Caco-2 (cell line): ENCODE measurements at places on chromosomes 4 and X. TPM values are rescaled to one million over a fixed set of nuclear protein-coding genes. Genes with fewer than 3 reads are reported as not detected.

- H3K27me3 ChIP-seq, result no peaks in the 10 kb centered on the region
- DNase-seq, result no peak
- no peaks in the 10 kb centered on the region for H3K36me3 ChIP-seq
- H3K27ac ChIP-seq, result no peak overlapping the region
- no peak overlapping the region for H3K4me3 ChIP-seq
Observed at GRCh38 chrX:109343671-109344070, 138.2 kb downstream of the GUCY2F start.

DNA sequence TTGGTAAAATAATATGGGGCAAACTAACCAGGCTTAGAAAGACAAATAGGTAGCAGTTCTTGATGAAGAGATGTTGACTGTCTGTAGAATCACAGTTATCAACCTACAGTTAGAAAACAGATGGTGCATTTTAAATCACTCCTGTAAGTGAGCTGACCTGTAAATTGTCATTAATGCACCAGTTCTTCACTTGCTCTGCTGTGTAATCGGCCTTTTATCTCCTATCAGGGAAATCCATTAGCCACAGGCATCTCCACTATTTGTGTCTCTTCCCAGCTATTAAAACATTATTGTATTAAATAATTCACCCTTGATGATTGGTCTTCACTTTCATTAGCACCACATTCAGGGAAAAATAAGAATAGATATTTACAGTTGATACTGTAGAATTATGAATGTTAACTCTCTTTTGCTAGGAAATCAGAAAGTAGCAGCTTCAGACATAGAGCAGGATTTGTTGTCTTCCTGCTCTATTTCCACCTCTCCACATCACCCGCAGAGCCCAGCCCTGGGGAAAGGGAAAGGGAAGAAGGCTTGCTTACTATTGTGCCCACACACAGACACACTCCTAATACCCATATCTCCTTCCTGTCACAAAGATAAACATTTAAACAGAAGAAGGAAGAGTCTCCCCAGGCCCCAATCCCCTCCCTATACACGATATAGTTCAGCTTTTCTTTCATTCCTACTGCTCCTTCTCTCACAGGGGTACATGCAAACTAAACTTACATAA, 97.1 kb downstream of the REELD1 start:
- DNase-seq, result no peak
- H3K27me3 ChIP-seq, result no peaks in the 10 kb centered on the region
- no peaks in the 10 kb centered on the region for H3K4me1 ChIP-seq
- no peak overlapping the region for H3K4me3 ChIP-seq

GRCh38 chr4:137408527-137409177, 123.6 kb downstream of the PCDH18 start:
- DNase-seq, result peak; percentile 45
- no peak overlapping the region for H3K4me3 ChIP-seq
- no peaks in the 10 kb centered on the region for H3K36me3 ChIP-seq
- H3K27me3 ChIP-seq, result no peaks in the 10 kb centered on the region
- H3K4me1 ChIP-seq, result peaks cover 15% of the 10 kb centered on the region

DNA sequence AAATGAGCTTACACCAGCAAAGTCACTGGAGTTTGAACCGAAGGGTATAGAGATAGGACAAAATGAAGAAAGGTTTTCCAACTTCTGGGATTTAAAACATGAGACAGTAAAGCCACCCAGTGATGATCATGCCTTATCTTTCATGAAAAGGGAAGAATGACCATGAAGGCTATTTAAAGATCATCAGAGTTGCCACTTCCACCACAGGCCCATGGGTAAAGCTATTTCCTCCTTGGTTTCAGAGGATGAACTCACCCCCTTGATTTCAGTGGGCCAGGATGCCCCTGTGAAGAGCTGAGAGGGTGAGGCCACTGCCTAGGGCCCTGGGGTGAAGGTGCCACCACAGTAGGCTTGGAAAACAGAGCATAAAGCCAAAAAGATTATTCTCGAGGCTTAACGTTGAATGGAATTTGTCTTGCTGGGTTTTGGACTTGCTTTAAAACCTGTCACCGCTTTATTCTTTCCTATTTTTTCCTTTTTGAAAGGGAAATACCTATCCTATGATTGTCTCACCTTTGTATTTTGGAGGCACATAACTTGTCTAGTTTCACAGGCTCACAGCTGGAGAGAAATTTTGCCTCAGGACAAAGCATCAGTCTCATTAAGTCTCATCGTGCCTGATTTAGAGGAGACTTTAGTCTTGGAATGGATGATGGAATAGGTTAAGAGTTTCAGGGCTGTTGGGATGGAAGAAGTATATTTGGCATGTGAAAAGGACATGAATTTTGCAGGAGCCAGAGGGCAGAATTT, 254.0 kb downstream of the SNCA start:
- no peak overlapping the region for H3K4me3 ChIP-seq
- no peak overlapping the region for H3K27ac ChIP-seq
- no peaks in the 10 kb centered on the region for H3K27me3 ChIP-seq
- no peaks in the 10 kb centered on the region for H3K4me1 ChIP-seq
- DNase-seq, result no peak

DNA sequence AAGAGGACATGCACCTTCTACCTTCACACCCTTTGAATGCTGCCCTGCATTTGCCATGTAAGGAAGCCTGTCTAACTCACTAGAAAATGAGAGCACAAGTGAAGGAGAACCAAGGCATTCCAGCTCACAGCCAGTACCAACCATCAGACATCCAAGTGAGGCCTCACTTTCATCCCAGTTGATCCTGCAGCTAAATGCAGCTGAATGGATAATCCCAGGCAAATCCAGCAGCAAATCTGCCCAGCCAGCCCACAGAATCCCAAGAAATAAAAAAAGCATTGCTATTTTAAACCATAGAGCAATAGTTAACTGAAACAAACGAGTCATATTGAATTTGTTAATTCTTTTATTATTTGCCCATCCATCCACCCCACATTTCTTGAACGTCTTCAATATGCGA, 112.5 kb downstream of the C4orf33 start:
- no peaks in the 10 kb centered on the region for H3K4me1 ChIP-seq
- no peak for DNase-seq
- no peaks in the 10 kb centered on the region for H3K27me3 ChIP-seq
- no peak overlapping the region for H3K4me3 ChIP-seq
- H3K27ac ChIP-seq, result no peak overlapping the region

DNA sequence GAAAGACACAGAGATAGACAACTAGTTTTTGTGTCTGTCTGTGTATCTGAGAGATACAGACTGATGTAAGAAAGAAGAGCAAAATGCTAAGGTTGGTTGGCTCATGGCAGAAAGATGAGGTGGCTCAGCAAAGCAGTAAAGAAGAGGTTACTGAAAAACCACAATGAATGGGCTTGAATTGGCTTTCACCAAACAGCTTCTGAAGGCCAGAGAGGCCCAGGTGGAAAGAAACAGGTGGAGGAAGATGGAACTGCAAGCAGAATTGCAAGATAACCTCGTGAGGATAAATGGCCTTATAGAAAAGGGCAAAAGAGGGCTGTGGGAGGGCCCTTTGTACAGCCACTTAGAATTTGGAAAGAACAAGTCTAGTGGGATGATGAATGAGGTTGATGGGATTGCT, 39.6 kb downstream of the GAB3 start:
- H3K4me3 ChIP-seq, result no peak overlapping the region
- H3K4me1 ChIP-seq, result no peaks in the 10 kb centered on the region
- no peak for DNase-seq
- no peaks in the 10 kb centered on the region for H3K27me3 ChIP-seq
- no peak overlapping the region for H3K27ac ChIP-seq

DNA sequence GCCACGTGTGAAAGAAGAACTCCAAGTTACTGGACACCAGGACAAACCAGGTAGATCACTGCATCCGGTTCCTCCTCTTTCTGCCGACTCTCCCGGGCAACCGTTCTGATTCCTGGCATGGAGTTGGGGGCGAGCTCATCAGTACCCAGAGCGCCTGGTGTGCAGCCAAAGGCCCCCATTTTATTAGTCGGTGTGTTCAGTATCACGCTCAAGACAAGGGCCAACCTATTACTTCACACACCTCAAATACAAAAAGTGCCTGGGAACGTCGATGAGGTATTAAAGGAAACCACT, 2.8 kb upstream of the CTBP1 start:
- H3K36me3 ChIP-seq, result peaks cover 4% of the 10 kb centered on the region; the same call in 1 of the 2 replicates
- H3K4me1 ChIP-seq, result peaks cover 11% of the 10 kb centered on the region
- DNase-seq, result no peak
- no peak overlapping the region for H3K27ac ChIP-seq
- H3K4me3 ChIP-seq, result no peak overlapping the region
- no peaks in the 10 kb centered on the region for H3K27me3 ChIP-seq

DNA sequence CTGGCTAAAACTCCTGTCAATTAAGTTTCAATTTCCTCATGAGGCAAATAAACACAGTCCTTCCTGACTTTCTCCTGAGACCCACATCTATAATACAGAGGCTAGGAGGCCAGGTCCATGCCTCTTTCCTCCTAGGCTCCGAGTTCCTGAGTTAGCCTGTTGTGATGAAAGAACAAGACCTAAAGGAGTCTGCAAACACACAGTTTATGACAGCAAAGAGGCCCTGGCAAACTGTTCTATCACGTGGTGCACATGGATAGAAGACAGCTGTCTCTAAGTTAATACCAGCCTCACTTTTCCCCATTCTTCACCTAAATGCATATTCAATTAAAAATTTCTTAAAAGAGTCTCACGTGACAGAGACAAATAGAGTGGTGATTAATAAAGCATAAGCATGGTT, 145.2 kb downstream of the TET2 start:
- H3K4me3 ChIP-seq, result no peak overlapping the region
- H3K4me1 ChIP-seq, result no peaks in the 10 kb centered on the region
- no peaks in the 10 kb centered on the region for H3K27me3 ChIP-seq

DNA sequence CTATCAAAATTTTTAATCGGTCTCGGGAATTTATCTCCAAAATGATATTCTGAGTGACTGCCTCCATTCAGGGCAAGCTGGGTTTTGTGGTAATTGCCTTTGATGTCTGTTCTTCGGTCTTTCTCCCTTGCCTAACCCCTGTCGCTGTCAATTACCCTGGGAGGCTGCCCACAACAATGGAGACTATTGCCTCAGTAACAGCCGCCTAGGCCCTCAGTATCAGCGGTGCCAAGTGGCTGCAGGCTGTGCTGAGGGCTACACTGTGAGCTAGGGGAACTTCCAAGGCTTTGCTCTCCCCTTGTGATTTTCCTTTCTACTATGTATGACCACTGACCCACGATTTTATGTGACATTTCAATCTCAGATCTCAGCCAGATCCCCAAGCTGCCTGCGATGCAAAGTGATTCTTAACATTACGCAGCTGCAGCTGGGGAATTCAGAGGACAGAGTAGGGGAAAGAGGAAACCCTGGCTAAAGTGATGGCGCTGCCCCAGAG, 36.3 kb upstream of the REST start:
- no peaks in the 10 kb centered on the region for H3K27me3 ChIP-seq
- no peak overlapping the region for H3K4me3 ChIP-seq
- no peaks in the 10 kb centered on the region for H3K4me1 ChIP-seq

GRCh38 chr4:3208826-3209225, 40.1 kb upstream of the MSANTD1 start:
- DNase-seq, result no peak
- no peak overlapping the region for H3K4me3 ChIP-seq
- H3K27ac ChIP-seq, result no peak overlapping the region
- H3K27me3 ChIP-seq, result no peaks in the 10 kb centered on the region
- H3K36me3 ChIP-seq, result peaks cover 1% of the 10 kb centered on the region; the same call in 1 of the 2 replicates

DNA sequence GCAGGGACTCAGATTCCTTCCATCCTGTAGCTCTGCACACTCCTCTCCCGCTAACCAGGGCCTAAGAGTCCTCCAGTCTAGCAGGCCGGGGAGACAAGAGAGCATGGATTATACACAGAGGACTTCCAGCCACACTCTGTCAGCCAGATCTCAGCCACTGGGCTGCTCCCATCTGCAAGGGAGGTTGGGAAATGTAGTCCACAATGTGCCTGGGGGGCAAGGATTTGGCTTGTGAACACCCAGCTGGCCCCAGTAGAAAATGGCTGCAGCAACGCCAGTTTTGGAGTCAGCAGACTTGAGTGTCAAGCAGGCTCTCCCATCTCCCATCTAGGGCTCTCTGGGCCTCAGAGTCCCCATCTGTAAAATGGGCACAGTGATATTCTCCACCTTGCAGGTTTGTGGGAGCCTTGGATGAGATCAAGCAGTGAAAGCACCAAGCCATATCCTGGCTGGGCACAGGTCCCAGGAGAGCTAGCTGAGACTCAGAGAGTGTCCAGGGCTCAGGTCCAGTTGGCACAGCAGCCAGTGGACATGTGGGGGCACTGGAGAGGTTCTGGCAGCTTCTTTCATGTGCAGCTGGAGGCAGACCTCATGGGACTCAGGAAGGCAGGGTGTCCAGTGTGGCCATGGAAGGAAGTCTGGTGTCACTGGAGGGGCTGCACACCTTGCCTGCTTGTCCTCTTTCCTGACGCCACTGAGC, 14.6 kb downstream of the PSAPL1 start:
- no peak for DNase-seq
- H3K4me1 ChIP-seq, result peaks cover 13% of the 10 kb centered on the region
- H3K27ac ChIP-seq, result no peak overlapping the region
- no peak overlapping the region for H3K4me3 ChIP-seq
- no peaks in the 10 kb centered on the region for H3K27me3 ChIP-seq

GRCh38 chrX:37786624-37787422, 7.0 kb downstream of the CYBB start:
- H3K27ac ChIP-seq, result no peak overlapping the region
- H3K36me3 ChIP-seq, result no peaks in the 10 kb centered on the region
- no peak for DNase-seq
- no peaks in the 10 kb centered on the region for H3K4me1 ChIP-seq

GRCh38 chr4:1795299-1796195, 2.5 kb downstream of the FGFR3 start:
- H3K27ac ChIP-seq, result peak overlapping the region; percentile 81
- peak overlapping the region; percentile 73 for H3K4me3 ChIP-seq
- DNase-seq, result peak; percentile 83
- H3K4me1 ChIP-seq, result peaks cover 36% of the 10 kb centered on the region
- peaks cover 4% of the 10 kb centered on the region for H3K36me3 ChIP-seq

- no peak overlapping the region for H3K4me3 ChIP-seq
- no peaks in the 10 kb centered on the region for H3K4me1 ChIP-seq
- no peak overlapping the region for H3K27ac ChIP-seq
Observed at GRCh38 chr4:131427000-131427399, 1722.1 kb upstream of the PCDH10 start.

- no peak overlapping the region for H3K4me3 ChIP-seq
- no peaks in the 10 kb centered on the region for H3K4me1 ChIP-seq
- H3K27me3 ChIP-seq, result no peaks in the 10 kb centered on the region
Observed at GRCh38 chr4:138049355-138049754, 192.8 kb downstream of the SLC7A11 start.

- no peak overlapping the region for H3K27ac ChIP-seq
- no peak for DNase-seq
- H3K4me3 ChIP-seq, result no peak overlapping the region
- no peaks in the 10 kb centered on the region for H3K27me3 ChIP-seq
- H3K4me1 ChIP-seq, result no peaks in the 10 kb centered on the region
- H3K36me3 ChIP-seq, result no peaks in the 10 kb centered on the region
Observed at GRCh38 chr4:30116401-30116800, 603.8 kb upstream of the PCDH7 start.

- H3K4me3 ChIP-seq, result no peak overlapping the region
- peak; percentile 25 for DNase-seq
- H3K27ac ChIP-seq, result peak overlapping the region; percentile 31
- no peaks in the 10 kb centered on the region for H3K27me3 ChIP-seq
Observed at GRCh38 chrX:53714580-53715345, 28.2 kb upstream of the HUWE1 start.

Gene CT55
- total RNA-seq, result not detected in 2 replicates

Gene ATP2B3
- not detected in 2 replicates for total RNA-seq

Gene MGARP
- total RNA-seq, result 0.23 and 0.26 TPM in 2 replicates

Gene SORBS2
- total RNA-seq, result 47.7 and 59.7 TPM in 2 replicates
